Memory B cell (primary cell): ENCODE measurements at places on chromosomes 3 and 15.

DNA sequence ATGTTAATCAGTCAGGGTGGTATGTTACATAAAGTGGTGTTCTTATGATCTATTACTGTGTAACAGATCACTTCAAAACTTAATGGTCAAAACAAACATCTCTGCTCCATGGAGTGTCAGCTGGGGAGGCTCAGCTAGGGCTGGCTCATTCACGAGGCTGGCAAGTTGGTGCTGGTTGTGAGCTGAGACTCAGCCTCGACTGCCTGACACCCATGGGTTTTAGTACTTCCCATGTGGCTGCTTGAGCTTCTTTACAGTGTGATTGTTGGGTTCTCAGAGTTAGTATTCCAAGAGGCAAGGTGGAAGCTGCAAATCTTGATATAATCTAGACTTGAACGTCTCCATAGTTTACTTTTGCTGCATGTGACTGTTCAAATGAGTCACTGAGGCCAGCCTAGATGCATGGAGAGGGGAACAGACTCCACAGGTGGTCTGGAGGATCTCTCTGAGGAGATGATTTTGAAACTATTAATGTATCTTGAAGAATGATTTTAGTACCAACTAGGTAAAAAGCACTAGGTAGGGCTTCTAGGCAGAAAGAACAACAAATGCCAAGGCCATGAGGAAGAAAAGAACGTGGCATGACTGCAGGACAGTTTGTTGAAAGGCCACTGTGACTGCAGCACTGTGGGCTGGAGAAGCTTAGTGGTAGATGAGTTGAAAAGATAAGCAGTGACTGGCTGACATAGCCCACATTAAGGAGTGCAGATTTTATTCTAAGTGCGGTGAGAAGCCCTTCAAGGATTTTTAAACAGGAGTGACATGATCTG is 281.1 kb upstream of the PROK2 start:
- no peak for DNase-seq
- H3K4me3 ChIP-seq = no peak overlapping the region
- peaks cover 8% of the 10 kb centered on the region for H3K36me3 ChIP-seq
- H3K27ac ChIP-seq = no peak overlapping the region

DNA sequence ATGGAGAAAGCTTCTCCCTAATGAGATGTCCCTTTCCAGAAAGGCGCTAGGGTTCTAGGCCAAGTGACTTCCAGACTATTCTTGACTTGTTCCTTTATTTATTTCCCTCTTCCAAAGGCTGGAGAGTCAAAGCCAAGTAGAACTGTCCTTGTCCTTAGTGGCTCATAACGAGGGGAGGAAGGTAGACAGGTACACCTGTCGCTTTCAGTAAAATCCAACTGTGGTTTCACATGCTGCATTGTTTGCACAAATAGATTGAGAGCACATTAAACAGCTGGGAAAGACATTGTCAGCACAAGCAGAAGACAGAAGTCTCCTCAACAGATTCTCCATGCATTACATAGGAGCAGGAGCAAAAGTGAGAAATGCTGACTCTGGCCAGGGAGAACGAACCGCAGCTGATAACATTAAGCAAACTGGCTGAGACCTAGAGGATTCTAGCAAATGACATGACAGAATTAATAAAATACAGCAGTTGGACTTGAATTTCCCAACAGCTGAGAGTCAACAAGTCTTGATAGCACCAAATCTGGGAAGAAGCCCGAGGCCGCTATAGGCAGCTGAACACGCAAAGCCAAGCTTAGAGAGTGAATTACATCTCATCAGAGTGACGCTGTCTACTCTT is 227.7 kb downstream of the TLE3 start:
- DNase-seq = no peak
- no peak overlapping the region for H3K4me3 ChIP-seq
- H3K27ac ChIP-seq = no peak overlapping the region
- peaks cover 8% of the 10 kb centered on the region for H3K4me1 ChIP-seq
- no peaks in the 10 kb centered on the region for H3K27me3 ChIP-seq

- H3K36me3 ChIP-seq = no peaks in the 10 kb centered on the region
- DNase-seq = peak; percentile 29
- H3K4me1 ChIP-seq = peaks cover 25% of the 10 kb centered on the region
- H3K27me3 ChIP-seq = no peaks in the 10 kb centered on the region
- H3K4me3 ChIP-seq = peak within 1 kb of the TSS; percentile 33
These were observed at the start of gene FSD2 for GRCh38 chr15:82805994-82806406. Gene FSD2 (minus strand): TSS chr15:82806069. CDS start chr15:82787390, 18,679 bp downstream.

- no peak for DNase-seq
- H3K4me1 ChIP-seq = peaks cover 26% of the 10 kb centered on the region
- H3K27ac ChIP-seq = peak overlapping the region; percentile 91
- no peaks in the 10 kb centered on the region for H3K27me3 ChIP-seq
- peak overlapping the region; percentile 94 for H3K4me3 ChIP-seq
These were observed 1.4 kb downstream of the RPSA start for GRCh38 chr3:39407773-39408492.

- H3K27me3 ChIP-seq = no peaks in the 10 kb centered on the region
- H3K36me3 ChIP-seq = no peaks in the 10 kb centered on the region
- no peak overlapping the region for H3K27ac ChIP-seq
- H3K4me3 ChIP-seq = no peak overlapping the region
- no peak for DNase-seq
These were observed 21.8 kb upstream of the POU1F1 start for GRCh38 chr3:87298111-87298718.

DNA sequence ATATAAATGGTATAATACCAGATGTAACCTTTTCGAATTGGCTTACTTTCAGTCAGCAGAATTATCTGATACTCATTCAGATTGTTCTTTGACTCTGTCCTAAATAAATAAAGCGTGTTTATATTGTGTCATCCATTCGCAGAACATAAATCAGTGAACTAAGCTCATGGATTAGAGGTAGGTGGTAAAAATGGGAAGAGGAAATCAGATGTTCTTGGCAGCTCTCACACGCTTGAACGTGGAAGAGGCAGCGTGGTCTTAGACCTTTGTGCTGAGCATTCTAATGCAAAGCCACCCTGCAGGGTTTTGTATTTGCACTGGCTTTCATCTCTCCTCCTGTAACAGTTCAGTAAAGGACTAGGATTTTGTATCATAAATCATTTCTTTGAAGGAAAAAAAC is 441.4 kb downstream of the GABRG3 start:
- H3K36me3 ChIP-seq = no peaks in the 10 kb centered on the region
- H3K4me1 ChIP-seq = no peaks in the 10 kb centered on the region
- no peaks in the 10 kb centered on the region for H3K27me3 ChIP-seq
- H3K4me3 ChIP-seq = no peak overlapping the region

DNA sequence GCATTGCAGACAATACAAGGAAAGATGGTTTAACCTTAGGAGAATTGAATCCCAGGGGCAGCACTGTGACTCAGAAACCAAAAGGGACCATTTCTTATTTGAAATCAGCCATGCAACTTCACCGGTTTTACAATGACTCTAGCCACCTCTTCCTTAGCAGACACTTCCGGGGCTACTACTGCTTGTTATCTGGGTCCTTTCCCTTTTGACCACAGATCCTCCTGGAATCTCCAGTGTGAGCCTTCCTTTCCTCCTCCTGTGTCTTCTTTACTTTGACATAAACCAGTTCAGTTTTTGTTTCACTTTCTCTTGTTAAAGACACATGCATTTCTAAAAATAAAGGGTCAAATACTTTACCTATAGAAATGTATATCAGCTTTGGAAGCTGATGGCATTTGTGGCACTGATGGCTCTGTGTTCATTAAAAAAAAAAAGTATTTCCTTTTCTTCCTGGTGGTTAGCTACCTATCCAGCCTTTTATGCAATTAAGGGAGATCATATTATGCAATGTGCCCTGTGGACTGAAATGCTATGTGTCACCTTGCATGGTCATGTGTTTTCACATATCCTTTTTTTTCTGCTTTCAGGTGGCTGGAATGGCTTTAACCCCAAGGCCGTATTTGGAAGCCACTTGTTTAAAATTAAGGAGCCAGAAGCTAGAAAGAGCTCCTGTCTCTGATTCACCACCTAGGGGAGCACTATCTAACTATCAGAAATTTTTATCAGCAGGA is 296.2 kb downstream of the CHL1 start:
- no peaks in the 10 kb centered on the region for H3K27me3 ChIP-seq
- no peaks in the 10 kb centered on the region for H3K36me3 ChIP-seq
- H3K4me1 ChIP-seq = peaks cover 3% of the 10 kb centered on the region
- peak overlapping the region; percentile 77 for H3K4me3 ChIP-seq
- peak overlapping the region; percentile 3 for H3K27ac ChIP-seq

GRCh38 chr15:79635897-79636561 is 203.9 kb downstream of the MINAR1 start:
- H3K27me3 ChIP-seq = peaks cover 16% of the 10 kb centered on the region
- no peak overlapping the region for H3K4me3 ChIP-seq
- H3K36me3 ChIP-seq = no peaks in the 10 kb centered on the region
- no peaks in the 10 kb centered on the region for H3K4me1 ChIP-seq
- DNase-seq = no peak
- no peak overlapping the region for H3K27ac ChIP-seq

DNA sequence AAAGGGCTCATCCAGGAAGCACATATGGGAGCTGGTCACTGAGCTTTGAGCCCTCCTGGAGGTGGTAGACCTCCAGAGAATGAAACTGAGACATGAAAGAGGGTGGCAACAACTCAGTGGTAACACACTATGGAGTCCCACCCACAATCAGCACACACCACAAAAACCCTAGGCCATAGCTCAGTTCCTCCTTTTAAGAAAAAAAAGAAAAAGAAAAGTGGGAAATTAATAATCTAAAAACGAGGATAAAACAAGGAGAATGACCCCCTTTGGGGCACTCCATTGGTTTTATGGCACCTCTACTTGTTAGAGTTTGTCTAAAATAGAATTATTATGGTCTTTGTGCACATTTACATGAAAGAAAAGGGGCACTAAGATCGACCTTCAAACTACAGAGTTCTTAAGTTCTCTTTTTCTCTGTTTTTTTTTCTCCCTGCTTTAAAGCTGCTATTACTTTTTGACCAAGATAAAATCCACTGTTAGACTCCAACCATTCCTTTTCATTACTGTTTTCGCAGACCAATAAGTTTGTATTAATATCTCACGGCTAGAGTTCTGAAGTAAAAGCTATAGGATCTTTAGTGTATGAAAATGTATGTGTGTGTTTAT is 40.2 kb upstream of the ZBTB20 start:
- H3K4me1 ChIP-seq = peaks cover 18% of the 10 kb centered on the region
- H3K4me3 ChIP-seq = peak overlapping the region; percentile 84
- peak; percentile 35 for DNase-seq
- H3K36me3 ChIP-seq = peaks cover 5% of the 10 kb centered on the region
- no peaks in the 10 kb centered on the region for H3K27me3 ChIP-seq

- H3K4me3 ChIP-seq = no peak overlapping the region
- H3K27ac ChIP-seq = no peak overlapping the region
- DNase-seq = no peak
- H3K4me1 ChIP-seq = no peaks in the 10 kb centered on the region
- peaks cover 25% of the 10 kb centered on the region for H3K27me3 ChIP-seq
These were observed 34.7 kb upstream of the CCDC174 start for GRCh38 chr3:14616606-14617507.

DNA sequence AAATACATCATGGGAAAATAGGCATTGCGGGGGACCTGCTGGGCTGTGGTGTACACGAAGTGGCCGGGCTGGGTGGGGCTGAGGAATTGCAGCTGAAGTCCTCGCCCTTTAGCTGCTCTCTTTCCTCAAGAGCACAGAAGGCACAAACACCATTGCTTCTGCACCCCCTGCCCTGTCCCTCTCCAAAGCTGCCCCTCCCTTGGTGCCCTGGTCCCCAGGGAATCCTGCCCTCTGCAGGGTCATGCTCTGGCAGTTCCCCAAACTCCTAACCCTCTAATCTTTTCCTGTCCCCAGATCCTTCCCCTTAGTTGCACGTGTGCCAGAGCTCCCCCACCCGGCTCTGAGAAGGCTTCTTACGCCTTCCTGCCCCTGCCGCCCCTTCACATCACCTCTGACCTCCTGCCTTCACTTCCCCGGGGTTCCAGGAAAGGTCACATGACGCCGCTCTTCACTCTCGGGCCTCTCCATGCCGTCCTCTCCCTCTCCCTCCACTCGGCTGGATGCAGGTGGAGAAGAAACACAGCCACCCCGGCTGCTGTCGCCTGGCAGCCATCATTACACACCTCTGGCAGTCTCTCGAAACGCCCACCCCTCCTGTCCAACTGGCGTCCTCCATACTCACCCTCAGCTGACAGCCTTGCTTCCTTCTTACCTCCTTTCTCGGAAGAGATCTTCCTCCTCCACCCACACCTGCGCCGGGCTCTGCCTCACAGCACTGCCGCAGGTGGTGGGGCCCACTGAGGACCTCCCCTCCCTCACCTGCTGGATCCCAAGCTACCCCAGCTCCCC is 6.9 kb upstream of the PCSK6 start:
- H3K27ac ChIP-seq = no peak overlapping the region
- H3K4me3 ChIP-seq = no peak overlapping the region
- peaks cover 3% of the 10 kb centered on the region for H3K36me3 ChIP-seq
- peaks cover 16% of the 10 kb centered on the region for H3K4me1 ChIP-seq
- H3K27me3 ChIP-seq = peaks cover 44% of the 10 kb centered on the region

- no peak for DNase-seq
- H3K4me3 ChIP-seq = no peak overlapping the region
- no peaks in the 10 kb centered on the region for H3K27me3 ChIP-seq
- no peaks in the 10 kb centered on the region for H3K4me1 ChIP-seq
These were observed 230.5 kb upstream of the CHRNA7 start for GRCh38 chr15:31799715-31800321.

DNA sequence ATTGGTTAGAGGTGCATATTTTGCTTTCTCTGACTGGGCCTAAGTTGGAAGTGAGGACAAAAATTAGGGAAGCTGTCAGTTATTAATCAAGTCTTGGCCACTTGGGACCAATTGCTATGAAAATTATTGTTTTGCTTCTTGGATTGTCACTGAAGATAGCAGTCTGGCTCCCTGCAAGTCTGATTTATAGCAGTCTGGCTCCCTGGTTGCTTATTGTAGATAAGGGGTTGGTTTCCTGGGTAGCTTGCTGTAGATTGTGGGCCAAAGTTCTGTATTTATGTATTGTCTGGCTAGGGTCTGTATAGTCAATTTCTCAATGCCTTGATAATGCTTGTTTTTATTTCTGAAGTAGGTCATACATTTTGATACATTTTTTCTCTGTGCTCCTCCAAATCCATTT is 13.3 kb upstream of the DRD3 start:
- no peaks in the 10 kb centered on the region for H3K4me1 ChIP-seq
- H3K4me3 ChIP-seq = no peak overlapping the region
- H3K36me3 ChIP-seq = peaks cover 2% of the 10 kb centered on the region

DNA sequence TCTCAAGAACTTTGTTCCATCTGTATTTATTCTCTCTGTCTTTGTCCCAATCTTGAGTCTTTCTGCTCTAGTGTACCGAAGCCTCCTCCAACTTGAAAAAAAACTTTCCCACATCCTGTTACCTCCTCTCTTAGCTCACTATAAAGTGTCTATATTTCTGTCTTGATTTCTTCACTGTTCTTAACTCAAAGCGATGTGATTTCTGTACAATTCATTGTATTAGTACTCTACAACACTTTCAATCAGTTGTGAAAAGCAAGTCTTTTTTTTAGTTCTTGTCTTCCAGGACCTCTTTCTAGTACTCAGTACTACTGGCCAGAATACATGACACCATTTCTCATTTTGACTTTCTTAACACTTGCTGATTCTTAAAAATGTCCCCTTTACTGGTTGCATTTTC is 353.5 kb upstream of the SATB1 start:
- peaks cover 5% of the 10 kb centered on the region for H3K27me3 ChIP-seq
- no peak for DNase-seq
- H3K27ac ChIP-seq = no peak overlapping the region
- no peak overlapping the region for H3K4me3 ChIP-seq
- H3K36me3 ChIP-seq = no peaks in the 10 kb centered on the region
